ENCODE measurements at places on chromosomes 6 and 20.

DNA sequence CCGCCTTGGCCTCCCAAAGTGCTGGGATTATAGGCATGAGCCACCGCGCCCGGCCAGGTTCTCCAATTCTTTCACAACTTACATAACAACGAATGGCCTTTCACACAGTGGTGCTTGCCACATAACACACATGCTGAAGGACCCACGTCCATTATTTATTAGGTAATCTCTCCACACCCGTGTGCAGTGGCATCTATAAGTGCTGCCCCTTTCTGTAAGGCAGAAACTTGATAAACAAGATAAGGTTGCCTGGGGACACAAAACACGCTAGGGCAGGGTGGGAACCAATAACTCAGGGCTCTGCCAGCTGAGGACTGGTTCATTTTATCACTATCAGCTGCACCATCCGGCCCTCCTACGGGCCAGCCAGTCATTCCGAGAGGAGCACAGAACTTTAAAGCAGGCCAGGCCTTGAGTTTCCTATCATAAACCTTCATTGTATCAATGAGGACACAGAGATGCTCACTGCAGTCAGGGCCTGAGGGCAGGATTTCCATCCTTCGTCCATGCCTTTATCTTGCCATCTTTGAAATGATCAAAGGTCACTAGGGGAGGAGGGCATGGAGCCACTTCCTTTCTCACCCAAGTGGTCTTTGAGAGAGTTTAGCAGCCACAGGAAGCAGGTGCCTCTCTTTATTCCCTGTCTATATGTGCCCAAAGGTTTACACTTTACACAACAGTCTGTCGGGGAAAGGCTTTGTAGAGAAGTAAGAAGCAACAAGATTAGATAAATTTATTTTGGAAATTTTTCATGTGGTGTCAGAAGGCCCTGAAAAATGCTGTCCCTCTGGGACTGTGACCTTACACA, 37.6 kb downstream of the GPLD1 start:
- no peak for DNase-seq

DNA sequence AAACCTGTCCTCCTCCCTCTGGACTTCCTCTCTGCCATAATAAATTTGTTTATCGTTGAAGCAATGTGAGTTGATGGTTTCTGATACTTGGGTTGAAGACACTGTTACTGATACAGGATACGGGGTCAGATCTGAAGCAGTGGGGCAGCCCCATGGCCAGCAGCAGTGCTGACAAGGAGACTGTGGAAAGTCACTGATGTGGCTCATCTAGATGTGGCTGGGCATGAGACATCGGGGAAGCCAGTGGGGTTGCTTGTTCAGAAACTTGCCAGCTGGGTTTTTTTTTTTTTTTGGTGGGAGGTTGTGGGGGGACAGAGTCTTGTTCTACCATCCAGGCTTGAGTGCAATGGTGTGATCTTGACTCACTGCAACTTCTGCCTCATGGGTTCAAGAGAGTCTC, 2.6 kb upstream of the BPI start:
- no peak for DNase-seq

GRCh38 chr6:3282476-3283236, 23.9 kb downstream of the PSMG4 start:
- DNase-seq, result no peak

DNA sequence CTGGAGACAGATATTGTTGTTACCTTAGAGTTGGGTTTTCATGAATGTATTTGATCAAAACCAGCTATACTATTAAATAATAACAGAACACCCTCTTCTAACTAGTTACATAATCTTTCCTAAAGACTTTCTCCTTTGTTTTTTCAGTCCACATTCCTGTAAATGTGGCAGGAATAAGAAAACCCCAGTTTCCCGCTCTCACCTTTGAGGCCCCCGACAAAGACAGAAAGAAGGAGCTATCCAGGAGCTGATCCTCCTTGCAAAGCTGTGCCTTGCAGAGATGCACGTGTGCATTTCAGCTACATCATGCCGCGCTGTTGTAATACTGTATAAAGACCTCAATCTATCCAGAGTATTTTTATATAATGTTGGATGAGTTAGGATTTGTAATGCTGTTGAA, 102.7 kb downstream of the SLC22A3 start:
- no peak for DNase-seq

- DNase-seq, result no peak
Measured at GRCh38 chr6:155107432-155108069, 112.4 kb downstream of the TIAM2 start.

- no peak for DNase-seq
Measured at GRCh38 chr20:58011106-58011946, 217.1 kb downstream of the ANKRD60 start.

GRCh38 chr6:63864061-63864460, 228.5 kb downstream of the PHF3 start:
- no peak for DNase-seq

- DNase-seq, result no peak
Measured at GRCh38 chr6:44471271-44471981, 83.9 kb downstream of the CDC5L start.

GRCh38 chr6:166977621-166978525, 21.3 kb upstream of the CEP43 start:
- DNase-seq, result no peak

DNA sequence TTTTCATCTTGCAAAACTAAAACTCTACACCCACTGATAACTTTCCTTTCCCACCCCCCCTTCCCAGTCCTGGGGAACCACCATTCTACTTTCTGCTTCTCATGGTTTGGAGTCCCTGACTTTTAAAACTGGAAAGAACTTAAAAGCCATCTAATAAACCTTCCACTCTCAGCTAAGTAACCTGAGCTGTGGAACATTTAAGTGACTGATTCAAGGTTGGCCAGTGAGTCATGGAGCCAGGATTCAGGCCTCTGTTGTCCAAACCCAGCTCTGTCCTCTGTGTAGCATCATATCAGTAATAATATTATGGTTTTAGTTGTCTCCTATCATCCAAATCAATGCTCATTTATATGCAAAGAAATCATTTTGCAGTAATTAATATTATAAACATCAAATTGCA, 176.0 kb upstream of the NT5E start:
- DNase-seq, result no peak

DNA sequence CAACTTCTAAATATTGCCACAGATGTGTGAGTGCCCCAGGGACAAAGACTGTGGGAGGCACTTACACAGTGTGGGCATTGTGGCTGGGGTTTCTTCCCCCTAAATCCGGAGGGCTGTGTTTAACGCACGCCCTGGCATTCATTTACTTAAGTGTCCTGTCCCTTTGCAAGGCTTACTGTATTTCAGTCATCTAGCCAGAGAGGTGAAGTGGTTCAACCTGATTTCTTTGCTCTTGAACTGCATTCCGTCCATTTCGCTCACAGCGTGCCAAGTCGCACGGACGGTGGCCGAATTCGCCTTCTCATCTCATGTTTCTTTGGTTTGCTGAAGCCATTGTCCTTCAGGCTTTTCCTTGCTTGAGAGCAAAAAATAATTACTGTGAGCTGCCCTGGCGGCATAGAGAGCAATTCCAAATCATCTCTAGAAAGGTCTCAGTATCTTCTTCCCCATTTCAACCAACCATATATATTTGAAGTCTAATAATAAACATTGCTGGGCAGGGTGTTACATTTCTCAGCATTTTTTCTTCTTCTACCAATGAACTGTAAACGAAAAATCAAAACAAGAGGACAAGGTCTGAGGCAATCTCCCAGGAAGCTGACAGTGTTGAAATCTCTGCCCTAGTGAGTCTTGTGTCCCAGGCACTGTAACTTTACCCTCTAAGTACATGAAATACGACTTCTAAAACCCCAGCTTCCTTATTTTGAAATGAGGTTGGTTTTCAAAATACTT, 16.9 kb downstream of the SYTL3 start:
- DNase-seq, result no peak

DNA sequence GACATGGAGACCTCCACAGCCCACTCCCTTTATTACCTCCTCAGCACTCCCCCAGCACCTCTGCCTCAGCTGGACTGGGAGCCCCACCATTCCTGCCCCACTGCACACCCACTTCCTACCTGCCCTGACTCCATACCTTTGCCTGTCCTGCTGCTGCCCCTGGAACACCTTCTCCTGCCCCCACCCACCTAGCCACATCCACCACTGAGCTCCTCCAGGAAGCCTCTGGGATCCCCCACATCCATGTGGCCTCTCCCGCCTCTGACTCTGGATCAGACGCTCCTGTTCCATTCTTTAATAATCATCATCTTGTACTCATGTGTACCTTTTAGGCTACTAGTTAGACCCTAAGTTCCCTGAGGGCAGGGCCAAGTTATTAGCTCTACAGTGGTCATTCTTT, 2.2 kb upstream of the SDCBP2 start:
- no peak for DNase-seq

DNA sequence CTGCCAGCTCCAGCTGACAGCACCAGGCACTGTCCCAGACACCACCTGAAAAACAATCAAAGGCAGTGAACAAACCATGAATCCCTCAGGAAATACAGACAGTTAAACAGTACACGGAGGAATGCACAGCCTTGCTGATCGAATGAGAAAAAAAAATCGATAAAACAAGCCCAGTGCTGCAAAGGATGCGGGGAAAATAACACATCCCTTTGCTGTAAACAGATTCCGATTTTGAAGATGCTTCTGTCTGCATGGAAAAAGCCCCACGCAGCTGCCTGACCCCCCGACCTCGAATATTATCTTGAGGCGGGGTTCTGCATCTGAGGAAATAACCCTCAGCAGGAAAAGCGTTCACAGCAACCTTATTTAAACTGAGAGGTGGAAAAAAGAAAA, 43.9 kb downstream of the RBM38 start:
- DNase-seq, result no peak

- DNase-seq, result no peak
Measured at GRCh38 chr6:147508042-147508865, at the start of gene SAMD5. Gene SAMD5 (plus strand): TSS chr6:147508690. CDS start chr6:147508929, 239 bp downstream.

GRCh38 chr6:37619641-37620040, 78.0 kb downstream of the MDGA1 start:
- no peak for DNase-seq

DNA sequence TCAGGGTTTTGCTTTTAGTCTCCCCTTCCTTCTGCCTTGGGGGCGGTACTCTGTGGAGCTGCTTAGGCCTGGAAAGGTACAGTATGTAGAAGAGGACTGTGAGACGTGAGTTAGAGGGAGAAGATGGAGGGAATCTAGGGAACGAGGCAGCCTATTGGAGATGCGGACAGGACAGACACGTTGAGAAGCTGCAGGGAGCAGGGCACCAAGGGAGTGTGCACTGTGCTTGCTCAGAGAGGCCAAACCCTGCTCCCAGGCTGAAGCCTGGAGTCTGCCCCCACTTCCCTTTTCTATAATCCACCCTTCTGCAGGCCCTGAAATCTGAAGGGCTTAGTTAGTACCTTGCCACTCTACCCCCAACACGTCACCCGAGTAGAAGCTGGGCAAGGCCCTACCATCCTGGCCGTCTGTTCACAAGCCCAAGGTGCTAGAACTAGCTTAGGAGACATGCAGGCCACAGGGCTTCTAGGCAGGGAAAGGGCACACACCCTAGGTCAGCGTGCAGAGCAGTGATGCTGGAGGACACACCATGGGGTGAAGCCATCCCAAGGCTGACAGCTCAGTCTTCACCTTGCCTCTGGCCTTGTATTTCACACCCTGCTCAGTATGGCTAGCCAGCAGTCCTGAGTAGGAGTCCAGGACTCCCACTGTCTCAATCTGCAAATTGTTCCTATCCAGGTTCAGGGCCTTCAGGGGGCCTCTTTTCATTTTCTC, 6.9 kb downstream of the TP53INP2 start:
- no peak for DNase-seq

DNA sequence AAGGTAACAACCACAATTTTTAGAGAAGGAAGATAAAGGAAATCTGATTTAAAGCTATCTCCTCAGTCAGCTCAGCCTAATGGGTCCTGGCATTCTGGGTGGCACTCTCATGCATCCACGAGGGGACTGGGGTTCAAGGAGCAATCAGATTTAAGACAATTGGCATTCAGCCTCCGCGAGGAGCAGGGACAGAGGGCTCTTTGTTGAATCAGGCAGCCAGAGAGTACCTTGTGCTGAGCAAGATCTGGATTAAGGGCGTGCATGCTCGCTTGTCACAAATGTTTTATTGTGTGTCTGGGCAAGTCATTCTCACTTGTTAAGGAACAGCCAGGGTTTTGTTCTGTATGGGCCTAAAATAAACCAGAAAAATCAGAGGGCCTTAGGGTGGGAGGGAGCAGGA, 475.3 kb upstream of the NRSN1 start:
- DNase-seq, result no peak

DNA sequence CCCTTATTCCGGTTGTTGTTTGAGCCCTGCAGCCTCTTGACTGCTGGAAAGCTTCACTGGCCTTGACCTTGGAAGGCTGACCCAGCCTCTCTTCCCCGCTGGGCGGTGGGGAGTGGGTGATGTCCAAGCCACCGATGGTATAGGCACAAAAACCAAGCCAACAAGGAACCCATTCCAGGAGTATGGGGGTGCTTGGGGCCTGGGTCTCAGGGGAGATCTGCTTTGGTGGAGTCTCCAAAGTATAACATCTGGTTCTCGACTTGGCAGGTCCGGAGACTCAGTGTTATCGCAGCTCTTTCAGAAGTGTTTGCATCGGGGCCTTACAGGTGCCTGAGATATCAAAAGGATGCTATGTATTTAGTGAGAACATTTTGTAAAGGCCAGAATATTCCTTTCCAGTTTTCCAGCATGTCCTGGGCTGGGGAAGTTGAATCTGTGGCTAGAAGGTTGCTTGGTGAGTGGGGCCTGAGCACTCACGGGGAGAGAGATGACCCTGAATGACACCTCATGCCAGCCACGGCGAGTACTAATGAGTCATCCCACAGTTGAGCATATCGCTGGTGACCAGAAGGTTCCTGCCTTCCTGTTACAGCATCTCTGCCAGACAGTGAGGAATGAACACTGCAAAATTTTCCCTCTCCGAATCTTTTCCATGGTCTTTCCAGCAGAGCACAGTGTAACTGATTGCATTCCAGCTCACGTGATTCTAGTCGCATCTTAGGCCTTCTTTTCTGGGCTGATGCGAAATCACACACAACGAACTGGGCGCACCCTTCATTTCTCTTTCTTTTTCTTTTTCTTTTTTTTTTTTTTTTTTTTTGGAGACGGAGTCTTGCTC, 133.9 kb downstream of the ZDHHC14 start:
- DNase-seq, result no peak

DNA sequence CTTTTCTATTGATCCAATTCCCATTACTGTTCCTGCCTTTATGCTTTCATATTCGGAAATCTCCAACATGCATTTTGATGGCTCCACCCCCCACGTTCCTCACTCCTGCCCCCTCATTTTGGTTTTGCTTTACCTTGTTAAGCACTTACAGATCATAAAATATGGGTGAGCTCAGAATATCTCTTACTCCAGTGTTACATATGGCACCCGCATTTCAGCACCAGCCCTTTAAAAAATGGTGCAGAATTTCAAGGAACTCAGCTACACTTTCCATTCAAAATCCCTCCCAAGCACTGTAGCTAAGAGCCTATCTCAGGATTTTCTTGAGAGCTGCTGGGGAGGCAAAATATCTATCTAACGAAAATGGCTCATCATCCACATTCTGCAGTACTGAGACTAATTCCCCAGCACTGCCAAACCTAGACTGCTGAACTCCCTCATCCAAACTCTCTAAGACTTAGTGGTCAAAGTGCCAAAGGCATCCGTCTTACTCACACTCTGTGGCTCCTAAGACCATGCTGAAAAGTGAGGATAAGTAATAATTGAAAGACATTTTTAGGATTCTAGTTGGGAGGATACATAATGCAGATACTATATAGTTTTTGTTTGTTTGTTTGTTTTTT, 7.8 kb downstream of the SGK1 start:
- DNase-seq, result no peak

- DNase-seq, result no peak
Measured at GRCh38 chr6:48281217-48281616, 170.2 kb upstream of the PTCHD4 start.

Measured in C1 segment of cervical spinal cord (tissue), 14 donors.